Activated CD4-positive, alpha-beta T cell treated with anti-CD3 and anti-CD28 coated beads, Interleukin-2, amount 50 U/mL, for 24 hours (primary cell): ENCODE measurements at places on chromosomes 3 and 15.

DNA sequence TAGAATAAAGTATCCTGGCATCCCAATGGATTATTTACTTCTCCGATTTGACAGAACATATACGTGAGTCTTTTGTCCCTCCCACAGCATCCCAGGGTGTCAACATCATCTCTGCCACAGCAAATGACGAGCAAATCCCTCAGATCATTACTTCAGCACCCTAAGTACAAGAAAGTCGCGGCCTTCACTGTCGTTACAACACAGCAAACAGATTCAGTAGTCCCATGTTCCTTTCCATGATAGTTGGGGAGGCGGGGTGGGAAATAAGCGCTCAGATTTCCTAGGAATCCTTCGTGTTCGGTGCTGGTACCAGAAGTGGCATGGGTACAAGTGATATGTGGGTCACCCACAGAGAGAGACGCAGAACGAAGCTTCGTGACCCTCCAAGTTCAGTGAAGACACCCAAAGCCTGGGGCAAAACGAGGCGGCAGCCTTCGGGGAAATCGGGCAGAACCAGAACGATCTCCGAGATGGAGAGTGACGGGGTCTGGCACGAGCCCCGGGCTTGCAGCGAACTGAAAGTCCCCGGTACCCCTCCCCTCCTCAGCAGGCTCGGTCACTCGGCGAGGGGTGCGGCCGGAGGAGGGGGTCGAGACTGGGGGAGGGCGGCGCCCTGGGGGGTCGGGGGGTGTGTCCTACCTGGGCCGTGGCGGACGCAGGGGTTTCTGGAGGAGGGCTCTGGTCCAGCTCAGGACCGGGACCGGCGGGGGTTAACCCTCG lies 619 bp downstream of the TTBK2 start:
- peak; percentile 11 for DNase-seq

- no peak for DNase-seq
These were observed 61.4 kb downstream of the BFSP2 start for GRCh38 chr3:133461291-133461690.

GRCh38 chr15:37209041-37209363 lies 108.7 kb upstream of the MEIS2 start:
- no peak for DNase-seq

DNA sequence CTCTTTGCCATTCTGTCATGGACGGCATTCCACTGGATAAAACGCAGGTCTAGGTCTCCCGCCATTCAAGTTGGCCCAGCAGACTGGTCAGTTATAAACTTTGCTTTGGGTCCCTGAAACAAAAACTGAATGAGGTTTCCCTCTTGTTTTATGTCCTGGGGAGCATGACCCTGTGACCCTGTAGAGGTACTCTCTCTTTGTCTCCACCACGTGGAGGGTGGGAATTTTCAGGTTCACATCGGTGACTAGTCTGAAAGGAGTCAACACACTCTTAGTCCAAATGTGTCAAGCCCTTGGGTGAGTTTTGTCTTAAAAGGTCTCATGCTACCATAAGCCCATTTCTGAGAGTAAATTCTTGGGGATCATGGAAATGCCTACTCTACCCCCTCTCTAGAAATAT lies 139.9 kb downstream of the PLCH1 start:
- DNase-seq = no peak

GRCh38 chr3:179113903-179114302 lies 34.3 kb upstream of the PIK3CA start:
- no peak for DNase-seq

DNA sequence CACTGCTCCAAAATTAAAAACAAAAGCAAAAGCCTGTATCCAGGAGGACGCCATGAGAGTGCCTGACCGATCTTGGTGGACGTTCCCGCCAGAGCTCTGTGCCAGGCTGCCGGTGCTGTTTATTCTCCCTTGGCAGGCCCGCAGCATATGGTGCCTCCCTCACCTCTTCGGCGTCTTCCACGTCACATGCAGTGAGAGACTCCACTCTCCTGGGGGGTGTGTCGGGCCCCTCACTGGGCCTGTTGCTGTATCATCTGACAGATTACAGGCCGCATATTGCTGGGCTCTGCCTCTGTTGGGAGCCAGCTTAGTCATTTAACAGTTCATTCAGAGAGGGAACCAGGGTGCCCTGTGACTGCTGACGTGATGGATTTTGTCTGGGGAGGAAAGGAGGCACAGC lies 86.4 kb upstream of the ARRDC4 start:
- DNase-seq = no peak

GRCh38 chr3:42443292-42443691 lies 32.9 kb upstream of the LYZL4 start:
- no peak for DNase-seq

DNA sequence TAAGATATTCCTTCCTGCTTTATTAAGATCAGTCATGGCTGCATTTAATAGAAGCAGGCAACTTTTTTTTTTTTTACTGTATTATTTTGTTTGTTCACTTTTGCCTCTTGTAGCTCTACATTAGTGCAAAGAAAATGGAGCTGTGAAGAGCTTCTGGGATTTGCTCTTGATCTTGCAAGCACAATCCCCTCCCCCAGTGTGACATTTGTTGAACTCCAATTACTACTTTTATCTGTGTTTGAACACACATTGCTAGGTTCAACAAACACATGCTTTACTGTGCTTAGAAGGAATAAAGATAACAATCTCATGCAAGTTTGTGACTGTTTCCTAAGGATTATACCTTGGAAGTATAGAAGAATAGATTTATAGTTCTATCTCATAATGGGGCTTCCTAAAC lies 648.8 kb downstream of the NLGN1 start:
- no peak for DNase-seq

DNA sequence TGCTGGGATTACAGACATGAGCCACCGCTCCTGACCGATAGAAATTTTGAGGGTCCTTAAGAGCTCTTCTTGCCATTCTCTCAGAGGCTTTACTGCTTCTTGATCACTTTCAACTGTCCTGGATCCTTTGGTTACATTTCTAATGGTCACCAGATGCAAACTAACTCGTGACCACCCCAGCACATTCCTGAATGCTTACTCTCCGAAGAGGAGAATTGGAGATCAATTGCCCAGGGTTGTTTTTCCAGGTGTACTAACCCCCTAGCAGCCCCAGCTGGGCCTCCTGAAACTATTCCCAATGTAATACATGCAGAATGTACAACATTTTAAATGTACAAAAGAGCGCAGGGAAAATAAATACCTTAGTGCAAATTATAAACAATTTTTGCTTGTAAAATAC lies 65.1 kb upstream of the TBL1XR1 start:
- DNase-seq = no peak

DNA sequence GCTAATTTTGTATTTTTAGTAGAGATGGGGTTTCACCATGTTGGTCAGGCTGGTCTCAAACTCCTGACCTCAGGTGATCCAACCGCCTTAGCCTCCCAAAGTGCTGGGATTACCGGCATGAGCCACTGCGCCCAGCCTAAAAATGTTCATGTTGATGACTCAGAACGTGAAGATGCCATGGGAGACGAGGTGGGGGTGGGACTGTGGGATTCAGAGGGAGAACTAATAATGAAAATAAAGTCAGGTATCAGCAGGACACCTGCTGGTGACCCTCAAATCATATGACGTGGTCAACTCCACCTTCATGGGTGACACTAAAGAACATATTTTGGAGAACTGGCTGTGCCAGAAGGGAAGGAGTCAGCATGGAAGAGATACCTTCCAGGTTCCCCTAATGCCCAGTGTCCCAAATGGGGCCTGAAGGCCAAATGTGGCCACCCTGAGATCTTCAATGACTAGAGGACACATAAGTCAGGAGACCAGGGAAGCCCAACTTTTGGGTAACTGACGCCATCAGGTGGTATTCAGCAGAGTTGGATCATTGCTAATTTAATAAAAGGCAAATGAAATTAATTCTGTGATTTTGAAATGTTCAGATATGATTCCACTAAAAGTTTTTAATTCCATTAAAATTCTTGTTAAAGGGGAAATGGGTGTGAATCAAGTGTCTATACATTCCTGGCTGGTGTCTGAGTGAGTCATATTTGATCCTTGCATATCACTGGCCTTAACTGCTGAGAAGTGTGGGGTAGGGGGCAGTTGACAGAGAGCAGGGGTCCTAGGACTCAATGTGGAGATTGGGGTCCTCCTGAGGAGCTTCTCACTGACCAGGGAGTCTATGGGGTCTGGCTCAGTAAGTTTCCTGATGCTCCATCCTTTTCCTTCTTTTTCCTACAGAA lies 88.6 kb upstream of the GSK3B start:
- no peak for DNase-seq

DNA sequence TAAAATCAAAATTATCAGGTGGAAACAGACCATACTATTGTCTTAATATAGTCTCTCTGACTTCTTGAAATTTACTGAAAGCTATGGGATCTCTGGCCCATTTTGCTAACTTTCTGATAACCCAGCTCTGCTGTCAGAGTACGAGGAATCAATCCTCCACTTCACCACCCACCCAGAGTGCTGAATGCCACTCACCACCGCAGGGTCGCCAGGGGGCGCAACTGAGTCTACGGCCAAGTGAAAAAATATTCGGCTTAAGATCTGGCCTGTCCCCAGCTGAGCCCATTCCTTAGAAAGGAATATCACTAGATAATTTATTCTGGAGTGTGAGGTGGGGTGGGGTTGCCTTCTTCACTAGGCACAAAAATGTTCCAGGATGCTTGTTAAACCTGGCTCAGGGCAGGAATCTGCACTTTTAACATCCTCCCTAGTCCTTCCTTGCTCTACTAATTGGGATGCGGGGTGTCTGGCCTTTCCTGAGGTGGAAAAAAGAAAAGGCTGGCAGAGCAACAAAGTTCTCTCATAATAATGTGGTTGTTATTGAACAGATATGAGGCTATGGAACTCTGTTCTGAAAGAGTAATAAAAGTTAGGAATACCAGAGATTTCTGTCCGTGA lies 520.6 kb downstream of the MFSD1 start:
- no peak for DNase-seq

- no peak for DNase-seq
These were observed 104.9 kb downstream of the AQP9 start for GRCh38 chr15:58243070-58243469.

GRCh38 chr15:57923306-57923705 lies 142.2 kb downstream of the ALDH1A2 start:
- DNase-seq = no peak

DNA sequence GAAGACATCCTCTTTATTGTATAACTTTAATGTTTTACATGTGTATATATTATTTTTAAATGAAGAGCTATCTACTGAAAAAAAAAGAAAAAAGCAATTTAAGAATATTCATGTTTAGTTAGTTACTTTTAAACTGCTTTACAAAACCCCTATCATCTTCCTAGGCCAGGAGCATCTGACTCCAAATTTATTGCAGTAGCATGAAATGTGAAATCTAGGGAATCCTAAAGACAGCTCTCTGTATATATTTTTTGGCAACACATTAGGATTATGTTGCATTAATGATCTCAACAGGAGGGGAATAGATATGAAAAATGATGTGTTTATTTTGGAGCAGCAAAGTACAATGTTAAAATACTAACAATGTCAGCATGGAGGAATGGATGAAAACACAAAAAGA lies 158.3 kb downstream of the CNTN3 start:
- DNase-seq = no peak

DNA sequence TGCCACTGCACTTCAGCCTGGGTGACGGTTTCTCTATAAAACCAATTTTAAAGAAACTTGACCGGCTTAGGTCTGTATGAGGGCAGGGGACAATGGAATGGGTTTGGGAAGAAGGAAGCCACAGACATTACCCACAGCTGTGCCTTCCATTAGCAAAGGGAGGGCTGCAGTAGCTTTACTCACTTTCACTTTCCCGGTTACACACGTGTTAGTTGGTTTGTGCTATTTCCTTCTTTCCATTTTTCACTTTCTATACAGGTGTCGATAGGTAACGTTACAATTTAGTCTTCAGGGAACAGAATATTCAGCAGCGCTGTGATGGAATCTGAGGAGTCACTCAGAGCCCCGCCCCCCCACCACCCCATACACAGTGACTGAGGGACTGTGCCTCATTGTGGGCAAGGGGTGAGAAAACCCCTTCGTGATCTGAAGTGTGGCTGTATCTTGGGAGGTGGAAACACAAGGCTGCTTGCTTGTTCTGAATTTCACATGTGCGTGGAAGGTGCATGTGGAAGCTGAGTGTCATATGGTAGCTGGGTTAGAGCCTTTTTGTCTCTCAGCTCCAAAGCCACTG lies 44.8 kb upstream of the RPL32 start:
- no peak for DNase-seq

GRCh38 chr3:50657407-50657806 lies 17.3 kb upstream of the DOCK3 start:
- no peak for DNase-seq

DNA sequence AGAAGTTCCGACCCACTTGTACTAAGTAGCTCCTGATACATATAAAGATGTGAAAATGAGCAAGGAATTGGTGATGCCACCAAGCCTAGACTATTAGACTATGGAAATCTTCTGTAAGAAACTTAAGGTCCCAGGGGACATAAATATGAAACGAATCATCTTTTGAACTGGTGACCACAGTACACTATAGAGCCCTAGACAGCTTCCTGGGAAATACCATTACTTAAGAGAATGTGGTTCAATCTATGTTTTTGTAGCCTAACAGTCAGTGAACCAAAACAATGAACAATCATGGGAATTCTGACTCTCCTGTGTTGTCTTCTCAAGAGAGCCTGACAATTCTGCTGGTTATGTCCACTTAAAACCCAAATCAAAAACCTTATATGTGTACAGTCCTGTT lies 191.6 kb downstream of the GREM1 start:
- DNase-seq = no peak

- no peak for DNase-seq
These were observed 656.3 kb upstream of the TGFBR2 start for GRCh38 chr3:29949940-29950616.

DNA sequence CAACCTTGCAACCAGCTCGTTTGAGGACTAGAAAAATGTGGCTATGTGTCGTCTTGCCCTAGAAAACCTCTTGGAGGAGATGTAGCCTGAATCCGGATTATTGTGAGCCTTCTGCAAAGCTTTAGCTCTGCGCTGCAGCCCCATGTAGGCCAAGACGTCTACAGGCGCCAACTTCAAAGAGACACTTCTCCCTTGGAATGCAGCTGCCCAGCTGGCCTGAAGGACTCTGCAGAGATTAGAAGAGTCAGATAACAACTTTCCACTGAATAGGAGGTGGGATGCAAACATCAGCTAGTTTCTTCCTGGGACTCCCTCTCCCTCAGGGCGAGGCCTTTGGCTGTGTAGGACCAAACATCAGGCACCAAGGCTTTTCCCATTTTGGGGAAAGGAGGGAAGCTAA lies 356.5 kb upstream of the IL12A start:
- no peak for DNase-seq

DNA sequence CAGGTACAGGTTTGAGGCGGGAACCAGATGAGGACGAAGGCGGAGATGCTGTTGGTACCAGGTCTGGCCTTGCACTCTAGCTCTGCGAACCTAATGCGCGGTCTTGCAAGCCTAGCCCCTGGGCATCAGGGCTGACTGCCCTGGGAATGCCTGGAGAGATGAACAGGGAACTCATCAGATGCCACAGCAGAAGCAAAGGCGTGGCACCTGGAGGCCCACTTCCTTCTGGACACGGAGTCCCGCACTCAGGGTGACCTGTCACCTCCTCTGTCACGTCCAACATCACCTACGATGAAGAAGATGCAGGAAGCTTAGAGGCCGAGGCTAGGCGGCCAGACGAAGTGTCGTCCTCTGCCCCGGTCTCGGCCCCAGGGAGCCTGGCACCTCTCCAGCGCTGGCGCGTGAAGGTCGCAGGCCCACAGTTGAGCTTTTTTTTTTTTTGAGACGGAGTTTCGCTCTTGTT lies 9.4 kb downstream of the RPLP1 start:
- DNase-seq = no peak
